ENCODE measurements at places on chromosomes 16 and 17.

DNA sequence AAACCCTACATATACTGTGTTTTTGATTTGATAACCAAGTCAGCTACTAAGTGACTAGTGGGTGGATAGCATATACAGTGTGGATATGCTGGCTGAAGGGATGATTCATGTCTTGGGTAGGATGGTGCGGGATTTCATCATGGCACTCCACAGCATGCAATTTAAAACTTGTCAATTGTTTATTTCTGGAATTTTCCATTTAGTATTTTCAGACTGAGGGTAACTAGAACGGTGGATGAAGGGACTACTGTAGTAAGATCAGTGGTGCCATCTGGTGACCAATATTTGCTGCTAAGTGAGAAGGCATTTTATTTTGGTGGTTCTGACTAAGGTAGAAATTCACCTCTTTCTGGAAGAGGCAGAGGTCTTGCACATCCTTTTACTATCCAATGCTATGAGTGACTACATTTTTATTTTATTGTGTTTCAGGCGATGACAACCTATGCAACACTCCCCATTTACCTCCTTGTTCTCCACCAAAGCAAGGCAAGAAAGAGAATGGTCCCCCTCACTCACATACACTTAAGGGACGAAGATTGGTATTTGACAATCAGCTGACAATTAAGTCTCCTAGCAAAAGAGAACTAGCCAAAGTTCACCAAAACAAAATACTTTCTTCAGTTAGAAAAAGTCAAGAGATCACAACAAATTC lies 3.1 kb downstream of the CDC6 start:
- DNase-seq: no peak

DNA sequence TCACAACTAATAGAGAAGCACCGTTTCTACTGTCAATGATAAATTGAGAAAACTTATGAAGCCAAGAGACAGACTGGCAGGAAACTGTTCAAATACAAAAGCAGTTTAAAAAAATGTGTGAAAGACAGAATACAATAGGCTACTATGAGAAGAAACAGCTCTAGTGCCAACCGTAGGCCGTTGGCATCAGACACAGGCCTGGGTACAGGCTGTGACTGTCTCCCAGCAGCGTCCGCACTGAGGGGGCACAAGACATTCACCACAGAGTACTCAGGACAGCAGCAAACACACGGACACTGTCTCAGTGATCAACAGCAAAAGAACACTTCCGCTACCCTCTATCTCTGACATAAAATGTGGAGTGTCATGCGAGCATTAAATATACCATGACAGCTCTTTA lies 7.8 kb upstream of the C1QBP start:
- DNase-seq: no peak

- no peak for DNase-seq
Observed at GRCh38 chr16:48499923-48500381, 110.0 kb downstream of the N4BP1 start.

DNA sequence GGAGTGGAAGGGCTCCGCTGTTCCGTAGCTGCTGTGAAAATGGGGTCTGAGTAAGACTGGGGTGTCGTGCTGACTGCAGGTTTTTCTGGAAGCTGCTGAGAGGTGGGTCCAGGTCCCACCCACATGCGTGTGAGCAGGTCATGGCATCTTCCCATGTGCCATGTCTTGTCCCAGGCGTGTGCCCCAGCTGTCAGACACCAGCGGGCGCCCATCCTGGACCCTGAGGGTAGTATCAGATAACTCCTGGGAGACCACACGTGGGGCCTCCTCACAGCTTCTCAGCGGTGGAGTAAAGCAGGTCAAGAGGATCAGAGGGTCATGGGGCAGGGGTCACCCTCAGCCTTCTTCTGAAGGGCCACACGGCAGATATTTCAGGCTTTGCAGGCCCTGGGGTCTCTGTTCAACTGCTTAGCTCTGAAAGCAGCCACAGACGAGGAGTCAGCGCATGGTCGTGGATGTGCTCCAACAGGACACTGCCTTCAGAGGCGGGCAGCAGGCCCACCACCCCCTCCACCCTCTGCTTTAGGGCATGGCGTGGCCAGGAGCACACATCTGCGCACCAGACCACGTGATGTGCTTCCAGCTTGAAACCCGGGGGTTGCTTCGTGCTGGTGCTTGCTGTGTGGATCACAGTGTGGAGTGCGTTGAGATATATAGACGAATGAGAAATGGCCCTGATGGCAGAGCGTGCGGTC lies 68.7 kb downstream of the BANP start:
- no peak for DNase-seq

- peak; percentile 63 for DNase-seq
Observed at GRCh38 chr16:31010585-31011325, at the start of gene STX1B. STX1B (minus strand) TSS chr16:31010638; CDS start chr16:31010396, 242 bp downstream.

DNA sequence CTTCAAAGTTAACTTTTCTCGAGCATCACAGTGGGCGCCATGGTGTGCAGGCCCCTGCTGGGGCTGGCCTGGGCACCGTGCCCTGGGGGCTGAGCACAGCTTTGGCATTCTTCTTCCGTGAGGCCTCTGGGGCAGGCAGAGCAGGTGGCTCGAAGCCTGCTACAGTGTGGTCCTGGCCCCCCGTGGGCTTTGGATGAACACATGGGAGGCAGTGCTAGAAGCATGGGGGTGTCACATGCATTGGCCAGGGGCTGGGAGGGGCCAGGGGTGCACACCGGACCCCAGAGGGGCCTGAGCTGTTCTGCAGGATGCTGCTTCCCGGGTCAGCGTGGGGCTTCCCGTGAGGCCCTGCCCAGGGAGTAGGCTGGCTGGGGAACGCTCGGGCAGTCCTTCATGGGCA lies 12.1 kb upstream of the C16orf74 start:
- DNase-seq: no peak

GRCh38 chr16:50395763-50396710 lies 27.2 kb upstream of the BRD7 start:
- DNase-seq: no peak

- no peak for DNase-seq
Observed at GRCh38 chr17:74305865-74306654, 20.0 kb upstream of the KIF19 start.

- DNase-seq: no peak
Observed at GRCh38 chr17:7883781-7884386, 4.7 kb upstream of the CHD3 start.

DNA sequence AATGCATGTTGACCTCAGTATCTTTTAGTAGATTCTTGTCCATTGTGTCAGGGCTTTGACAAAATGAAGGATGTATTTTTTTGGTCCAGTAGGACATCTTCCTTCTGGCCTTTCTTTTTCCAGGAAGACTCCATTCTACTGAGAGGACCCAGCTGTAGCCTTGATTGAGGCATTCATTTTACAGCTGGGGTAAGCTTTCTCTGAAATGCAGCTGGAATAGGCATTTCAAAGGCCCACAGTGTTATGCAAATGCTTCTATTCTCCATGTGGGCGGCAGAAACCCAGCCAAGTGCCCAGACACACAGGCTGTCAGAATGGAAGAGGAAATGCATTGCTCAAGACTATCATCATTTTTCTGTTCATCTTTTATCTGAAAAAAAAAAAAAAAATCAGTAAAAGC lies 629.0 kb upstream of the CDH8 start:
- DNase-seq: no peak

DNA sequence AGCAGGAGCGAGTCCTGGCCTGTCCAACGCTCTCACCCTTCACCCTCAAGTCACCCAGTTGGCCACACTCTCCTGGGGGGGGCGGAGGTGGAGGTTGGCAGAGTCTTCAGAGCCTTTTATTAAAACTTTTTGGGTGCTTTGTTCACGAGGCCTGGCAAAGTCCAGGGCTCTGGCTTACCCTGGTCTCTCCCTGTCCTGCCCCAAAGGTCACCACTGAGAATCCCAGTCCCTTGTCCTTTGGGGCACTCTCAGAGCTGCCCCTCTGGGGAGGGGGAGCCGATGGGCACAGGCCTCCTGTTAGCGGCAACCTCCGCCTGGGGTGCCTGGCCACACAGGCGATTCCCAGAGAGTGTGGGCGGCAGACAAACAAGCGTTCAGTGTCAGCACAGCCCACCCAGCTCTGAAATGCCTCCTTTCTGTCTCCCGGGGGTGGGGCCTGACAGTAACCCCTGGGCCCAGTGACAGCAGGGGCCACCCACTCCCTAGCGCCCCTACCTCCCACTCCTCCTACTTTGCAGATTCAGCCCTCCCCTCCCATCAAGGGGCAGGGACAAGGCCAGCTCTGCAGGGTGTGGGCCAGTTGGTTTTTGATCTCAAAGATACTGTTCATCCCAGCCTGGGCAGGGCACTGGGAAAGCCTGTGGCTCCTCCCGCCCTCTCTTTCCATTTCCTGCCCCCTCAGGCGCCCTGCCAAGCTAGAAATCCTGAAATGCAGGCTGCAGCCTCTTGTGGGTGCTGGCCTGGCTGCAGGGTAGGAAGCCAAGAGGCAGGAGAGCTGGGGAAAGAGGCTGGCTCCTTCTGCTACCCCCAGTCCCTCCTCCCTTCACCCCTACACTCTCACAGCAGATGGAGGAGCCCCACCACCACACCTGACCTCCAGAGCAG lies 36.6 kb upstream of the EMP2 start:
- DNase-seq: no peak

- no peak for DNase-seq
Observed at GRCh38 chr17:71601894-71602504, 518.8 kb upstream of the SOX9 start.

DNA sequence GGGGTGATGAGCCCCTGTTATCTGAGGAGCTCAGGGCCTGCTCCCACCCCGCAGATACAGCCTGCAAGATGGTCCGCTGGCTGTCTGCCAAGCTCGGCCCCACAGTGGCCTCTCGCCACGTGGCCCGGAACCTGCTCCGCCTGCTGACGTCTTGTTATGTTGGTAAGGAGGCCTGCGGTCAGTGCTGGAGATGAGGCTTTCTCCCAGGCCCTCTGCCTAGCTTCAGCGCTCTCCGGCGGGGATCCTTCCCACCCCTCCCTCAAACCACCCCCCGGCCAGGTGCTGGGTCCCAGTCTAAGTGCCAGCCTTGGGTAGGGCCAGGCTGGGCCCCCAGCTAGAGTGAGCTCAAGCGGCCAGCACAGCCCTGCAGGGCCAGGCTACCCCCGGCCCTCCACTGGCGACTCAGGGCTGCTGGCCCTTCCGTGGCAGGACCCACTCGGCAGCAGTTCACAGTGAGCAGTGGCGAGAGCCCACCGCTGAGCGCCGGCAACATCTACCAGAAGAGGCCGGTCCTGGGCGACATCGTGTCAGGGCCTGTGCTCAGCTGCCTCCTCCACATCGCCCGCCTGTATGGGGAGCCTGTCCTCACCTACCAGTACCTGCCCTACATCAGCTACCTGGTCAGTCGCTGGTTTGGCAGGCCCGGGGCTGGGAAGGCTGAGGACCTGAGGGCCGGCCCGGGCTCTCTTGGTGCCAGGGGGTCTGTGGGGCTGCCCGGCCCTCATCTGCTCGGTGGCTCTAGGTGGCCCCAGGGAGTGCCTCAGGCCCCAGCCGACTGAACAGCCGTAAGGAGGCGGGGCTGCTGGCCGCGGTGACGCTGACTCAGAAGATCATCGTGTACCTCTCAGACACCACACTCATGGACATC lies 6.1 kb downstream of the WDR81 start:
- no peak for DNase-seq

DNA sequence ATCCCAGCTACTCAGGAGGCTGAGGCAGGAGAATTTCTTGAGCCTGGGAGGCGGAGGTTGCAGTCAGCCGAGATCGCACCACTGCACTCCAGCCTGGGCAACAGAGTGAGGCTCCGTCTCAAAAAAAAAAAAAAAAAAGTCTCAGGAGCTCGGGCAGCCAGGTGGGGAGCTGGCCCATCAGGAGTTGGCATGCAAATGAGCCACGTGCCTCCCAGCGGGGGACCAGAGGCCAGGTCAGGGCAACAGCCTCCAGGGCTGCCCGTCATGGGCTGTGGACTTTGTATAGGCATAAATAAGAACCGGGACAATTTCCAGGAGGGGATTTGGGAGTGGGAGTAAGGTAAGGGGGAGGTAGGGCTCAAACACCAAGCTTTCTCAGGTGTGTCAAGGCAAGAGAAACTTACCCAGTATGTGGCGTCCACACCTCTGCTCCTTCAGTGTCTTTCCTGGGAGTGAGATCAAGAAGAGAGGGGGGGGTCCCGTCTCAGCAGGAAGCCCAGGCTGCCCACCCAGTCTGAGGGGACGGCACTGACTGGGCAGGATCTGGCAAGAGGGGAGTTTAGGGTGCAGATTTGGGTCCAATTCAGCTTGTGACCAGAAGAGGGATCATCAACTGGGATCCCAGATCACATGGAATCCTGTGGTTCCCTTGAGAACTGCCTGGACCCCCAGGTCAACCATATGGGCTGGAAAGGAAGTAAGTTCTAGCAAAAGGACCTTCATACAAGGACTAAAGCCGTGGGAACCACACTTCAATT lies 22.3 kb upstream of the G6PC1 start:
- no peak for DNase-seq

GRCh38 chr16:3950343-3951193 lies 70.1 kb upstream of the CREBBP start:
- DNase-seq: no peak

DNA sequence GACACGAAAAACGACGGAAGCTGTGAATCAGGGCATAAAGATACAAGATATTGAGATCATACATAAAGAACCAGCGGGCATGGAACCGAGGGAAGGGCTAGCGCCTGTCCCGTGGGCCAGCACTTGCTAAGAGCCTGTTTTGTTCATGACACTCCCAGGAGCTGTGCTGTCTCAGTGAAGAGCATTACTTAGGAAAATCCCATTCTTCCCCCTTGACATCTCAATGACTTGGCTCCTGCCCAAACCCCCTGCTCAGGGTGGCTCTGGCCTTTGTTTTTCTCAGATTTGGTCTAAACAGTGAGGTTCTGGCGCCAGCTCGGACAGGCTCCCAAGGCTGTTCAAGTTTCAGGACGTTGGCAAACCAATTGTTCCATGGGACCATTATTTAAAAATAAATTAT lies 79.1 kb upstream of the SEC14L1 start:
- no peak for DNase-seq

- DNase-seq: no peak
Observed at GRCh38 chr16:1494711-1495110, 1.6 kb downstream of the TELO2 start.

GRCh38 chr17:46771561-46772474 lies 46.7 kb downstream of the WNT3 start:
- DNase-seq: peak; percentile 51

DNA sequence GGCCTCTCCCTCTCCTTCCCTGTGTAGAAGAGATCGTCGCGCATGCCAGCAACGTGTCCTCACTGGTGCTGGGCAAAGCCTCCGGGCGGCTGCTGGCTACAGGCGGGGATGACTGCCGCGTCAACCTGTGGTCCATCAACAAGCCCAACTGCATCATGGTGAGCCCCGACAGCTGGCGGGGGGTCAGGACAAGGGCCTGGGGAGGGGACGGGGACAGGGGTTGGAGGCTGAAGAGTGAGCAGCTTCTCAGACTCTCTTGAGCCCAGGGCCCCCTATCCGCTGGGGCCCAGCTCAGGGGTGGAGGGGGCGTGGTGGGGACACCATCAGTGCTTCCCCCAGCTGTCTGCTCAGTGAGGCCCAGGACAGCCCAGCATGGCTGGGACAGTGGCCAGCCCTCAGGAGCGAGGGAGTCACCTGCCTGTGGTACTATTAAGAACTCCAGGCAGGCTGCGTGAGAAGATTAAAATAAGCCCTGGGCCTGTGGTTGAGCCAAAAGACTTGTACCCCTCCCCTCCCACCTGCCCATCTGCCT lies 6.2 kb downstream of the KATNB1 start:
- no peak for DNase-seq
